Left lung (tissue), 14 donors: ENCODE measurements at places on chromosomes 5 and 9.

GRCh38 chr5:127924606-127925005 lies 159.0 kb upstream of the SLC12A2 start:
- DNase-seq = no peak

GRCh38 chr5:168969326-168969886 lies 331.5 kb downstream of the SLIT3 start:
- DNase-seq = no peak

DNA sequence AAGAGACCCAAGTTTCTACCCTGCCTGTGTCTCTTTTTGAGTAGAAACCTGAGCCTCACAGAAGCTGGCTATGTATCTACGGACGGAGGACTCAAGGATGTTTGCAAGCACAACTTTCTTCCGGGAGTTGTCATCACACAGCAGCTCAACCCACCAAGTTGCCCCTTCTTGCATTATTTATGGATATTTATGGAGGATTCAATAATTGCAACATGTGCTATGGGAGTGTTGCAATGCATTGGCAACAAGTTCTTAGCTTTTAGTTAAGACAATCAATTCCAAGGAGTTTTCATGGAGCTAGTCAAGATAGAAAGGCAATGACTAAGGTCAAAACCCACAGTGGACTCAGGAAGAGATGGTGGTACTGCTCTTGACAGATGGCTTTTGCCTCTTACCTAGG lies 336.9 kb downstream of the ENC1 start:
- DNase-seq = no peak

- DNase-seq = no peak
Measured at GRCh38 chr9:38412751-38413150, 11.5 kb downstream of the IGFBPL1 start.

DNA sequence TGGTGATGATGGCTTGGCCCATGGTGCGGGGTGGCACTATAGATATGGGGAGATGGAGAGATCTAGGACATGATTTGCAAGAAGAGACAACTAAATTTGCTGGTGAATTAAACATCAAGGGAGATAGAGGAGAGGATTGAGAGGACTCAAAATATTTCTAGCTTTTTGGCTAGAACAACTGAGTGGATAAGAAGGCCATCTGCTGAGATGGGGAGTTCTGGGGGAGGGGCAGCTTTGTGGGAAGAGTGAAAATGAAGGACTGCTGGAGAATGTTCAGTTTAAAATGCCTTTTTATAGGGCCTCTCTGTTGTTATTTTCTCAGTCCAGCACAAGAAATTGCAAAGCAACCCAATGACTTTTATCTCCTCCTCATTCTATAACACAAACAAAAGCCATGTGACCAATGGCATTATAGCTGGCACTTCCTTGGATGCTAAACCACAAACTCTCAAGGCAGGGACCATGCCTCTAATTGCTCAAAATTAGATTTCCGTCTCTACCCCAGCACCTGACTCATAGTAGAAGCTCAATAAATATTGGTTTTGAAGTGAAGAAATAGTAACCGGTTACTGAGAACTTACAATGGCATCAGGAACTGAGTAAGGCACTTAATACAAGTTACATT lies 29.8 kb downstream of the JAKMIP2 start:
- no peak for DNase-seq

- DNase-seq = no peak
Measured at GRCh38 chr5:161414896-161415295, 131.6 kb downstream of the GABRB2 start.

DNA sequence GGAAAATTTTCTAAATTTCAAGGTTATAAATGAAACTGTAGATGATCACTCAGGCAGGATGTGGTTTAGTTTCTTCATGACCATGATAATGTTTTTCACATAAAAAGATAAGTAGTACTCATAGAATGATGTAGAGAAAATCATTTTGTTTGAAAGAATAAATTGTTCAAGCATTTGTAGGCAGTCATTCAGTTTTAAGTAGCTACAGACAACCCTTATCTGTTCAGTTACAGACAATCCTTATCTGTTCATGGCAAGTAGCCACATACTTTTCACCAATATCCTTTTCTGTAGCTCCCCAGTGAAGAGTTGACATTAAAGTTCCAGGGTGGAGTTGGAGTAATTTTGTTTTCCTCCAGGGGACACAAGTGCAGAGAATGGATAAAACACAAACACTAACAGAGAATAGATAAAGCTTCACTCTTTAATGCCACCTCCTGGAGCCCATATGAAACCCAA lies 278.1 kb upstream of the TNC start:
- DNase-seq = no peak

GRCh38 chr5:171226864-171227263 lies 82.2 kb upstream of the TLX3 start:
- no peak for DNase-seq
